ENCODE measurements at places on chromosomes 7 and 10.

DNA sequence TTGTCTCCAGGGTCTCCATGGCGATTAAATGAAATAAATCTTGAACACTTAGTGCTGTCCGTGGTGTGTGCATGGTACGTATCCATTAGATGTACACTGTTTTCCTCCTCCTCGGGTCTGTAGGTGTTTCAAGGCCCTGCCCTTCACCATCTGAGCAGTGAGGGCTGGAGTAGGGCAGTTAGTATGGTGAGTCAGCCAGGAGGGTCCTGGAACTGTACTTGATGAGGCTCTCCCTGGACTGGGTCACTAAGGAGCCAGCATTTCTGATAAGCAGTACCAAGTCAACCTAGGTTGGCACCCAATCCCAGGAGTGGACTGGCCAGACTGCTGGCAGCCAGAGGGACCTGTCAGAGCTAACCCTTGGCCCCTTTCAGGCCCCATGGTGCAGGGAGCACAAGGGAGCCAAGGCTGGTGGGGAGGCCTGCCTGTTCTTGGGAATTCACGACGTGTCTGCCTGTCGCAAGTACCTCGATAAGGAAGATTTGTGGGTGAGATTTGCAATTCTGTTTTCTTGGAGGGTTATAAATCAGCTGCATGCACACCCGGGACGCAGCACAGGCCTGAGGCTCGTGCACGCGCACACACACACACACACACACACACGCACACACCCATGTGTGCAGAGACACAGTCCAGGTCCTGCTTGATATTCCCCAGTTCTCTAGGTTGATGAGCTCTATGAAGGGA lies 114.2 kb downstream of the ZMIZ1 start:
- no peak for DNase-seq

- DNase-seq, result no peak
These were observed 136.3 kb upstream of the TMEM72 start for GRCh38 chr10:44774676-44775401.

DNA sequence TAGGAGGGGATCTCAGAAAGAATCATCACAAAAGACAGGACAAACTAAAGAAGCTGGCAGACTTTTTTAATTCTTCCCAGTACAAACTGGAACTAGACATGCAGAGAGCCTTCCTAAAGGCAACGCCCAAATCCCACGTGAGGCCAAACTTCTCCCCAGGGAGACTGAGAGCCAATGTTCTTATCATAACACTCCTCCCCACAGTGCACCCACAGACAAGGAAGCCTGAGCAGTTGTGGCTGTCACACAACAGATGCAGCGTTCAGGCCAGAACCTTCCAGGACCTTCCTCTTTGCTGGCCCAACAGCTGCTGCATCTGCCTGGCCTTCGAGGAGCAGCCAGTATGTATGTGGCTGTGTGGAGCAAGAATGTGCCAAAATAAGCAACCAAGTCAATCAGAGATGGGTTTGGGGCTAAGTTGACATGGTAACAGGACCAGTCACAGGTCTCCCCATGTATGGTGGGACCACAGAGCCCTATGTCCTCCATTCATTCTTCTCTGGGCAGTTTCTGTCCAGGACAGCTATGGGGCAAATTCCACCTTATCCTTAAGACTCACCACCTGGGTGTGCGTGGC lies 34.9 kb downstream of the SRPK2 start:
- peak; percentile 24 for DNase-seq

- DNase-seq, result no peak
These were observed 42.4 kb downstream of the MTURN start for GRCh38 chr7:30177186-30177585.

DNA sequence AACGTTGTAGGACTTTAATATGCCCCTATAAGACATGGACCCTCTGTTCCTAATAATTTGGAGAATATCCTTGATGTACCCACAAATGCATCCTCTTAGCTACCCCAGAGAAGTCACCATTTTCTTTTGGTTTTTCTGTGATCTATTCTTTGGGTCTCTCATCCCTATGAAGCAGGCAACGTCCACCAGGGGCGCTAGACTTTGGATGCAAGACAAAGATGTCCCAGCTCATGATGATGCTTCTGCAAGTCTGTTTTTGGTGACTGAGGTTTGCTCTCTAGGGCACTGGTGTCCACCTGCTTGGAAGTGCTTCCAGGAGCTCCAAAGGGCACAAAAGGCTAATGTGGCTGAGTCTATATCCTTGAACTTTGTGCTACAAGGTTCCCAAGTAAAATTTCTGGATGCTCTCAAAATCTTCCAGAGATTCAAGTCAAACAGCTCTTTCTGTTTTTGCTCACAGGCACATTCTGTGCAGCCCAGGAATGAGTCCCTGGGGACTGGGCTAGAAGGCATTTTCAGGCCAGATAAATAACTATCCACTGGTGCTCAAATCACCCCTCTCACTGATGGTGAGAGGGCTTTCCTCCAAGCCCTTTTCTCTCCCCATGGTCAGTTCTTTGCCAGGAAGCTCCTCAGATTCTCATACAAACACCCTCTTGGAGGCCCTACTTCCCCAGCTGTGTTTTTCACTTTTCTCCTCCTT lies 166.4 kb downstream of the C7orf25 start:
- DNase-seq, result no peak

DNA sequence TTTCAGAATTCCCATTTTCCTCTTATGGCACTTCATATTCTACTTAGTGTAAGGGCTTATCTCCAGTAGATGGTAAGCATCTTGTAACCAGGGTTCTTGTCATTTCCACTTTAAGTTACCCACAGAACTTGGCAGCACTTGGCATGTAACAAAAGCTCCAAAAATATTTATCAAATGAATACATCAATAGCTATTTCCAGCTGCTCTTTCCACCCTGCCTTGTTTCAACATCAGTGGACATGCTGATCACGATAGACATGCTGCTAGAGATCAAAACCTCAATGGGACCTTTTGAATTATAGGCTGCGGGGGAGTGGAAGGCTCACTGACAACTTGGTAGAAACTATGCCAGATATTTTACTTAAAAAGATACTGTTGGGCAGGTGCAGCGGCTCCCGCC lies 32.9 kb downstream of the HOXA1 start:
- no peak for DNase-seq

GRCh38 chr7:64793106-64793755 lies 997 bp upstream of the ZNF138 start:
- no peak for DNase-seq

- no peak for DNase-seq
These were observed 4.1 kb downstream of the ABLIM1 start for GRCh38 chr10:114653926-114654325.

DNA sequence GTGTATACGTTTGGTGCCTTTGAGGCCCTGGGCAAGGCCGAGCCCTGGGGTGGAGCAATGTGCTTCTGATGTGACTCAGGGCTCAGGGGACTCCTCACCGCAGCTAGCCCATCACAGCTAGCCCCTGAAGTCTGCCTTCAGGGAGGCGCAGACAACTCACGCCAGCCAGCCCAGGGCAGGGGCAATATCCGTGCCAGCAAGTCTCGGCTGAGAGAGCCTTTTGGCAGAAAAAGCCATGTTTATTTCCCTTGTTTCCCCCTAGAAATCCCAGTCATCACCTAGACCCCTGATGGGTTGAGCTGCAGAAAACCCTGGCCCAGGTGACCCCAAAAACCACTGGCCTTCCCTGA lies 90.4 kb downstream of the CHST15 start:
- DNase-seq, result no peak
